ENCODE measurements at places on chromosomes 12 and 14. TPM values are rescaled to one million over a fixed set of nuclear protein-coding genes. Genes with fewer than 3 reads are reported as not detected.

Gene TBX3
- total RNA-seq, result not detected

DNA sequence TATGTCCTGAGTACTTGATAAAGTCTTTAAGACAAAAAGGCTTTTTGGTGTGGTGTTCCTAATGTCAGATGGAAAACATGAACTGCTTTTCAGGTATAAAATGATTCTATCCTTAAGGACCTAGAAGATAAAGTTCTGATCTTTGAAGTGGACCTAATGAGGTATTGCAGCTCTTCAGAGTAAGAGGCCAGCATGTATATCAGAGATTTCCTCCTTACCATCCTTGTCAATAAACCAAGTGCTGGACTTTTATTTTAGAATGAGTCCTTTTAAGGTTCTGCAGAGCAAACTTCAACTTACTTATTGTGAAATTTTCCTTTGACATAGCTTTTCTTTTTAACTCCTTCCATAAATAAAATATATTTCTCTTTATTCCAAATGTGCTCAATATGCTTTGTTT is 50.1 kb downstream of the UNC79 start:
- DNase-seq, result no peak
- no peaks in the 10 kb centered on the region for H3K4me1 ChIP-seq
- no peak overlapping the region for H3K4me3 ChIP-seq
- no peak overlapping the region for H3K27ac ChIP-seq
- peaks cover 6% of the 10 kb centered on the region for H3K27me3 ChIP-seq

GRCh38 chr14:89214221-89214965 is 202.6 kb downstream of the FOXN3 start:
- H3K4me1 ChIP-seq, result no peaks in the 10 kb centered on the region
- H3K27me3 ChIP-seq, result no peaks in the 10 kb centered on the region
- peaks cover 2% of the 10 kb centered on the region for H3K36me3 ChIP-seq
- DNase-seq, result no peak
- no peak overlapping the region for H3K27ac ChIP-seq
- H3K4me3 ChIP-seq, result no peak overlapping the region

DNA sequence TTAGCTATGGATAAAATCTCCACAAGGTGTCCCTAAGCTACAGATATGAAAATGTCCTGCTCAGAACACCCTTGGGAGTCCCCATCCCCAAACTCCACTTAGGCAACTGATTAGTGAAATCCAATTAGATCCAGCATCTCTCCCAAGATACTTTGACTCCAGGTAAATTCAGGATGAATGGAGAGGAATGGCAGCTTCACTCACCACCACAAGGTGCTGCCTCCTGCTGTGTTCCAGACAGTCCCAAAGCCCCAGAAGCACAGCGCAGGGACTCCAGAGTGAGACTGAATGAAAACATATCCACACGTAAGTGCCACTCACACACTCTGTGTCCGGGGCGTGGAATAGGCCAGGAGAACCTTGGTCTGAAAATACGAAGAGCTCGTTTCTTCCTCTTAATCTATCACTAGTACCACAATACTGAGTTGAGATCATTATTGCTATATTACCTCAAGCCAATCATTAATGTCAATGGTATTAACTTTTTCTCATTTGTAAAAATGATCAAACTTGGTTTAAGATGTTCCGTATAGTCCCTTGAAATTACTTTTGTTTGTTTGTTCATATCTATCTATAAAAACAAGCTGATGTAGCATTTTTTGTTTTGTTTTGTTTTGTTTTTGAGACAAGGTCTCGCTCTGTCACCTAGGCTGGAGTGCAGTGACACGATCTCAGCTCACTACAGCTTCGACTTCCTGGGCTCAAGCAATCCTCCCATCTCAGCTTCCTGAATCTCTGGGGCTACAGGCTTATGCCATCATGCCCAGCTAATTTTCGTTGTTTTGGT is 70.0 kb upstream of the BICD1 start:
- no peaks in the 10 kb centered on the region for H3K27me3 ChIP-seq
- DNase-seq, result no peak
- H3K4me1 ChIP-seq, result no peaks in the 10 kb centered on the region
- no peak overlapping the region for H3K4me3 ChIP-seq
- no peaks in the 10 kb centered on the region for H3K36me3 ChIP-seq
- H3K27ac ChIP-seq, result no peak overlapping the region

Gene SLC25A47
- not detected for total RNA-seq

Gene GPR84
- total RNA-seq, result 2.6 TPM

GRCh38 chr14:100093319-100093718 is 28.1 kb downstream of the EVL start:
- H3K36me3 ChIP-seq, result peaks cover 33% of the 10 kb centered on the region
- H3K4me3 ChIP-seq, result no peak overlapping the region
- H3K4me1 ChIP-seq, result peaks cover 83% of the 10 kb centered on the region
- H3K27ac ChIP-seq, result peak overlapping the region; percentile 67
- no peaks in the 10 kb centered on the region for H3K27me3 ChIP-seq

DNA sequence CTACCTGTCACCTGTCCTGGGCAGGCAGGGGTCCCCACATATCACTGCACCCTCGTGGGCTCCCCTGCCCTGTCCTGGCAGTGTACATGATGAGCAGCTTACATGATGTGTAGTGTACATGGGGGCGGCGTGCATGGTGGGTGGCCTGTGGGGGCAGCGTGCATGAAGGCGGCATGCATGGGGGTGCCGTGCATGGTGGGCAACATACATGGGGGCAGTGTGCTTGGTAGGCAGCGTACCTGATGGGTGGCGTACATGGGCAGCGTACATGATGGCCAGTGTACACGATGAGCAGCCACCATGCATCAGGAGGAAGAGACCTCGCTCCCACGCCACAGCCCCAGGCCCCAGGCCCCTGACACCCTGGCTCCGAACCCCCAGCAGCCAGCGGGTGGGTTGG is 266.3 kb downstream of the CACNA1C start:
- no peak overlapping the region for H3K27ac ChIP-seq
- no peaks in the 10 kb centered on the region for H3K36me3 ChIP-seq
- peaks cover 17% of the 10 kb centered on the region for H3K27me3 ChIP-seq
- H3K4me3 ChIP-seq, result no peak overlapping the region

Measured in activated CD4-positive, alpha-beta memory T cell treated with anti-CD3 and anti-CD28 coated beads for 36 hours (primary cell).